Effector CD8-positive, alpha-beta T cell (primary cell): ENCODE measurements at places on chromosomes 3 and 15.

DNA sequence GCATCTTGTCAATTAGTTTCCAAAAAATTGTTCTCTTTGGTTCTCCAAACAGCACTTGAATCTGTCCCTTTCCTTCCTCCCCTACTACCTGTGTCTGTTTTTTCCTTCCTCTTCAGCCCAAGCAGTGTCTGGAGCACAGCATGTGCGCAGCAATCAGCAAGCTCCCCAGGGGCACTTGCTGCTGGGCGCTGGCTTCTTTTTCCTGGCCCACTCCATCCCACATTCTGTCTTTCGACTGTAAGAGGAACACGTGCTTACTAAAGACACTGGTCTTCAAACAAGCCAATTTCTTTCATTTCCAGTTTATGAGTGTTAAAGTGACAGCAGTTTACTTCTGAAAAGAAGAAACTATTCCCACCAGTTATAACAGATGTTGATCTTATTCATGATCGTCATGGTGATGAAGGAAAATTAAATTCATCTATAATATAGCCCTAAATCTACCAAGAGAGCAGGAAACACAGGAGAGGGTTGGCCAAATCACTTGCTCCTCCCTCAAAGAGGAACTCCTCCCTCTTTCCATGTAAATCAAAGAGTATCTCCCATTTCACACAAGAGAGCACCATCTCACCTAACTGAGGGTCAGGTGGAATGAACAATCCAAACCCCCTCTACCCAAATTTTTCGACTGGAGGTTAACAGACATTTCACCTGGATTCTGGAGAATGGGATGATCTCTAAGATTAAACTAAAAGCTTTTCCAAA is 115.4 kb downstream of the IGF2BP2 start:
- no peak for DNase-seq

DNA sequence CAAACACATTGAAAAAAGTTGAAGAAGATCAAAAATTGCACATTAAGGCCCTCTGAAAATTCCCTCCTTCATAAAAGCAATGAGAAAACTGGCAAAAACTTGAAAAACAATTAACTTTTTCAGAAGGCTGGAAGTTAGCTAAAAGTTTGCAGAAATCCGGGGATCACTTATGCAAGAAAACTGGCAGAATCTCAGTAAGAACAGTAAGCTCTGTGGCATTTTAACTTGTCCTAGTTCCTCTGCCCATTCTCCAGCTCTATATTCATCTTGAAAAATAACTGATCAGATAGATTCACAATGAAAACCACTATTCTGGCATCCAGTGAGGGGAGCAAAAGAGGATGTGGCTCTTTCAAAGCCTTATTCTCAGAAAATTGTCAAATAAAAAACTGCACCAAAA is 566.8 kb downstream of the NTRK3 start:
- no peak for DNase-seq

DNA sequence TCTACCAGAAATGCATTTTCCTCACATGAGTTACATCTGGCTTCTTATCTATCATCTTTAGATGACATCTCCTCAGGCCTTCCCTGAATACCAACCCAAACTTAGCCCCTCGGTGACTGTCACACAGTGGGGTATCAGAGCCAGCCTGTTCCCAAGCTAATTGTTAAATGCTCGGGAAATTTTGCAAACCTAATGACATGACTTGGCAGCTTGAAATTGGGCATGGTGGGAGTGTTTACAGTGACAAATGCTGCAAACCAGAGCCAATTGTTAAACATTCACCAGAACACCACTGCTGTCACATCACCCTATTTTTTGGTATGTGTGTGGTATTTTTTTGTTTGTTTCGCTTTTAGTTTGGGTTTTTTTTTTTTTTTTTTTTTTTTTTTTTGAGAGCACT is 130.8 kb downstream of the HCN4 start:
- DNase-seq: no peak

GRCh38 chr3:192577811-192578210 is 149.5 kb downstream of the FGF12 start:
- no peak for DNase-seq

DNA sequence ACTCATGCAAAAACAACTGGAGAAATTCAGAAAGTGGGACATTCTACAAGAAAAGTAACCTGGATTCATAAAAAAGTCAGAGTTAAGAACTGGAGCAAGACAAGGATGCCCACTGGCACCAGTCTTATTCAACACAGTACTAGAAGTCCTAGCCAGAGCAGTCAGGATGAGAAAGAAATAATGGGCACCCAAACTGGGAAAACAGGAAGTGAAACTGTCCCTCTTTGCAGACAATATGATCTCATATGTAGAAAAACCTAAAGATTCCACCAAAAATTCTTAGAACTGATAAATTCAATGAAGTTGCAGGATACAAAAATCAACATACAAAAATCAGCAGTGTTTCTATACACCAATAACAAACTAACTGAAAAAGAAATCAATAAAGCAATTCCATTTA is 37.4 kb downstream of the TXNRD3 start:
- DNase-seq: no peak

- no peak for DNase-seq
These were observed 118.7 kb downstream of the THRB start for GRCh38 chr3:24375947-24376384.
